Psoas muscle (tissue), 8 donors: ENCODE measurements at places on chromosomes 2 and 18. TPM values are rescaled to one million over a fixed set of nuclear protein-coding genes. Genes with fewer than 3 reads are reported as not detected.
A peak's percentile ranks its signal among the peaks of the same experiment; 100 is the strongest.

GRCh38 chr18:58338961-58339592 is 289.8 kb downstream of the ALPK2 start:
- no peaks in the 10 kb centered on the region for H3K27me3 ChIP-seq
- H3K36me3 ChIP-seq: peaks cover 36% of the 10 kb centered on the region
- peaks cover 16% of the 10 kb centered on the region for H3K4me1 ChIP-seq
- H3K4me3 ChIP-seq: no peak overlapping the region
- no peak for DNase-seq

- no peak overlapping the region for H3K27ac ChIP-seq
- no peaks in the 10 kb centered on the region for H3K4me1 ChIP-seq
- no peak overlapping the region for H3K4me3 ChIP-seq
- no peaks in the 10 kb centered on the region for H3K36me3 ChIP-seq
- no peak for DNase-seq
- H3K27me3 ChIP-seq: no peaks in the 10 kb centered on the region
Measured at GRCh38 chr2:205982776-205983327, 103.1 kb downstream of the INO80D start.

- H3K27ac ChIP-seq: no peak overlapping the region
- peaks cover 39% of the 10 kb centered on the region for H3K4me1 ChIP-seq
- no peaks in the 10 kb centered on the region for H3K36me3 ChIP-seq
- no peak overlapping the region for H3K4me3 ChIP-seq
- no peaks in the 10 kb centered on the region for H3K27me3 ChIP-seq
Measured at GRCh38 chr18:63249771-63250170, 69.8 kb downstream of the BCL2 start.

GRCh38 chr2:9060819-9061218 is 57.3 kb upstream of the MBOAT2 start:
- H3K27ac ChIP-seq: no peak overlapping the region
- H3K4me3 ChIP-seq: no peak overlapping the region
- no peaks in the 10 kb centered on the region for H3K36me3 ChIP-seq

- H3K27ac ChIP-seq: no peak overlapping the region
- no peak overlapping the region for H3K4me3 ChIP-seq
- H3K36me3 ChIP-seq: no peaks in the 10 kb centered on the region
- no peak for DNase-seq
Measured at GRCh38 chr18:42892181-42892580, 223.3 kb downstream of the RIT2 start.

DNA sequence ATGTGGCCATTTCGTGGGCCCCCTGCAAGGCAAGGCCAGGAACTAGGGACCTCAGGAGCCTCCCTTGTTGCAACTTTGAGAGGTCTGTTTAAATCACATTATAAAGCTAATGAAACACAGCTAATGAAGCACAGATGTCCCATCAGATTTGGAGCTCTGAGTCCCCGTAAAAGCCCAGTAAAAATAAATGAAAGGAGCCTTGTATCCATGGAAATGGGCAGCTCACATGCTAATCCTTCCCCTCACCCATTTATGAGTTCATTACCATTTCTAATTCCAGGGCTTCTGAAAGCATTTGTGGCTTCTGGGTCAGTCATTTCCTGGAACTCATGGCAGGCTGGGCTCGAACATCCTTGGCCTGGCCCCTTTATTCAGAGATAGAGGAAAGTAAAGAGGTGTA is 274.8 kb downstream of the SS18 start:
- H3K27me3 ChIP-seq: no peaks in the 10 kb centered on the region
- DNase-seq: no peak
- H3K27ac ChIP-seq: no peak overlapping the region
- no peaks in the 10 kb centered on the region for H3K4me1 ChIP-seq
- H3K36me3 ChIP-seq: no peaks in the 10 kb centered on the region

- H3K36me3 ChIP-seq: no peaks in the 10 kb centered on the region
- H3K27ac ChIP-seq: no peak overlapping the region
- no peaks in the 10 kb centered on the region for H3K4me1 ChIP-seq
- H3K4me3 ChIP-seq: no peak overlapping the region
- no peak for DNase-seq
- H3K27me3 ChIP-seq: no peaks in the 10 kb centered on the region
Measured at GRCh38 chr2:121319941-121320340, 34.9 kb upstream of the TFCP2L1 start.

DNA sequence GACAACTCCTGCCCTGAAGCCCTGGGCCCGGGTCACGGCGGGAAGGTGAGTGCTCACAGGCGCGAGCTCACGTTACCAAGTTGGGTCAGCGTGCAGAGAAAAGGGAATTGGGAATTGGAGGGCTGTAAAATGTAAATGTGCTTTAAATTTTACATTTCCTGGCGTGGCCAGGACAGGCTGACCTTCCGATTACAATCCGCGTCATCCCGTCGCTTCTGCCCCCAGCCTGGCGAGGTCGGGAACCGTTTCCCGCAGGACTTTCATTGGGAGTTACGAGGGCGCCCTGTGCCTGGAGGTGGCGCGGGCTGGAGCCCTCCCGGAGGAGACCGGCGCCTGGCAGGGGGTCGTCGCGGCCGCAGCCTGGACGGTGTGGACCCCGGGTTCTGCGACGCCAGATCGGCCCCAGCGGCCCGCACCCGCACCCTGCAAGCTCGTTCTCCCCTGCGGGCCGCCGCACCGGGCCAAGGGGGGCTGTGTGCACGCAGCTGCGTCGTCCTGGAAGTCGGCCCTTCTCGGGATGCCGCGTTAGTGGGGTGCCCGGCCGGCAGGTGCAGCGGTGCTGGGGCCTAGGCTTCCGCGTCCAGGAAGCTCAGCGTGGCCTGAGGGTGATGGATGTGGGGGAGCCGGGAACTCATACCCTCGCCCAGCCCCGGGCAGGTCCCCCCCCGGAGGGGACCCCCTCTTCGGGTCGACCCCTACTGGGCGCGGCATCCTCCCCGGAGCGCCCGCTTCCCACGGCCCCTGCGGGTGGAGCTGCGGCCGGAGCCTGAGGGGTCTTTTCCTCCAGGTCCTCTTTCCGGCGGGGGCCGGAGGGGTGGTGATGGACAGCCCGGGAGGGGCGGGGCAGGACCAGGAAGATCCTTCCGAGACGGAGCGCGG is 63.9 kb downstream of the LRRFIP1 start:
- H3K27me3 ChIP-seq: no peaks in the 10 kb centered on the region
- peak; percentile 66 for DNase-seq
- H3K27ac ChIP-seq: peak overlapping the region; percentile 86
- peak overlapping the region; percentile 71 for H3K4me3 ChIP-seq

DNA sequence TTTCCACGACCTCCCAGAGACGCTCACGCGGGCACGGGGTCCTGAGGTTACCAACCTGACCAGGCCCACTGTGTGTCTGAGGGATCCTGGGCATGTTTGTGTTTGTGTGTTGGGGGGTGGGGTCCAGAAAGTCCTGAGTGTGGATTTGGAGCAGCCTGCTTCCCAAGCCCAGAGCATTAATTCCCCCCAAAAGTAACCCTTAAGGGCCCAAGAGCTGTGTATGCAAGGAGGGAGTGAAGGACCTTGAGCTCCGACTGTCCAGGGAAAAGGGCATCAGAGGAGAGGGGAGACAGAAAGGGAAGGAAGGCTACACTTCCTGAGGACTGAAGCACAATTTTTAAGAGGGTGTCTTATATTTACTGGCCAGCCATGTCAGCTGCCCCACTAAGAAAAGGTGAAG is 5.2 kb upstream of the SIX3 start:
- H3K4me3 ChIP-seq: no peak overlapping the region
- no peak for DNase-seq
- peaks cover 59% of the 10 kb centered on the region for H3K27me3 ChIP-seq
- H3K4me1 ChIP-seq: peaks cover 17% of the 10 kb centered on the region

The ZSWIM2 gene
- total RNA-seq: not detected

The ITGB6 gene
- 12.5 TPM for total RNA-seq

The DNAJC5G gene
- not detected for total RNA-seq

The TXNDC9 gene
- 15.2 TPM for total RNA-seq

The RGPD3 gene
- total RNA-seq: 0.18 TPM
